WTC11 (cell line): ENCODE measurements at places on chromosomes 16 and 17. TPM values are rescaled to one million over a fixed set of nuclear protein-coding genes. Genes with fewer than 3 reads are reported as not detected.
A peak's percentile ranks its signal among the peaks of the same experiment; 100 is the strongest.

DNA sequence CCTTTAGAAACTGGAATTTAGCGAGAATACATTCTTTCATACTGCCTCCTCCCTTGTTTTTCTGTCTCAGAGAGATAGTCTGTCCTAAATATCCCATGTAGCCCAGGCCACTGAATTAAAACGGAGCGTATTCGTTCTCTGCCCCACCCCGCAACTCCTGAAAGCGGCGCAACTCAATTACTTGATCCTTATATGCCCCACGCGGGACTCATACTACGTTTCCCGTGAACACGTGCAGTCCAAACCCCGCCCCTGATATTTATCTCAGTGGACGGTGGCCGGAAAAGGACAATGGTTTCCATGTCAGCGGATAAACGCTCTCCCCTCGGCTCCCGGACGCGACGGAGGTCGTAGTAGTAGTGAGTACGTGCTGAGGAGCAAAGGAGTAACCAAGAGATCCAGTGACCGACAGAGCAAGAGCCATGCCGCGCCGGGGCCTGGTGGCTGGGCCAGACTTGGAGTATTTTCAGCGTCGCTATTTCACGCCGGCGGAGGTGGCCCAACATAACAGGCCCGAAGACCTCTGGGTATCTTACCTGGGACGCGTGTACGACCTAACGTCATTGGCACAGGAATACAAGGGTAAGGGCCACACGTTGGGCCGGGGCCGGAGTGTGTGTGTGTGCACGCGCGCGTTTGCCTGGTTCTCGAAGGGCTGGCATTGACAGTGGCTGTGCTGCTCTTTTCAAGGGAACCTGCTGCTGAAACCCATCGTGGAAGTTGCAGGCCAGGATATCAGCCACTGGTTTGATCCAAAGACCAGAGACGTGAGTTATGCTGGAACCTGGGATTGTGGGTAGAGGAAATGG lies at the start of gene CYB5D1:
Gene CYB5D1 (plus strand): TSS at position 291 of the 809 bp plus-strand sequence. CDS start 132 bp downstream, at position 423.
- peak; percentile 83 for DNase-seq

- DNase-seq: peak; percentile 30
Measured at GRCh38 chr17:72176951-72177660, 56.3 kb downstream of the SOX9 start.

DNA sequence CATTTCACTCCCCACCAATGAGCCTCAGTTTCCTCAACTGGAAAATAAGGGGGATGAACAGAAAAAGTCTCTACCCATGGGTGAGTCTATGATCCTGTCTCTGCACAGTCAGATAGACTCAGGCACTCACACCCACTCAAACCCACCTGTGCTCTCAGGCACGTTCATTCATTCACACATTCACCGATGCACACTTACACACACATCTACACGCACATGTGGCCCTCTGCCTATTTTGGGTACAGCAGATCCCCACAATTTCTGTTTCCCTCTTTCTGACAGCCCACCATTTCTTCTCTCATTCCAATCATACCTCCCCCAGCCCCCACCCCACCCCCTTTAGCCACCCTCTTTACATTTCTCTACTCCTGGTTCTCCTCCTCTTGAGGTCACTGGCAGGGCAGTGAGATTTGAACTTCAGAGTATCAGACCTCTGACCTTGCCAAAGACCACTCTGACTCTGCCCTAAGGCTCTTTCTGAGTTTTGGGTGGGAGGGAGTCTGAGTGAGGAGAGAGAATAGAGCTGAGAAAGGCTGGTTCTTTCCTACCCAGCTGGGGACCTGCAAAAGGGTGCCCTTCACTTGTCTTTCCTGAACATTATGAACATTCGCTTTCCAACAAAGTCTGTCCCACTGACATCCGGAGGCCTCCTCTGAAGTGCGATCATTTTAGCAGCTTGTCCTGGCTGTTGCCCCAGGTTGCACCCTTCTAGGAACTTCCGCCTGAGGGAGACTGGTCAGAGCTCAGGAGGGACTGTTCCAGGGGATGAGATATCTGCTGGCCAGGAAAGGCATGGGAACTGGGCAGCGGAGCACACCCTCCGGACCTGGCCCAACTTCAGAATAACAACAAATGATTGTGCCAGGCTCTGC lies 10.1 kb upstream of the COL1A1 start:
- no peak for DNase-seq

DNA sequence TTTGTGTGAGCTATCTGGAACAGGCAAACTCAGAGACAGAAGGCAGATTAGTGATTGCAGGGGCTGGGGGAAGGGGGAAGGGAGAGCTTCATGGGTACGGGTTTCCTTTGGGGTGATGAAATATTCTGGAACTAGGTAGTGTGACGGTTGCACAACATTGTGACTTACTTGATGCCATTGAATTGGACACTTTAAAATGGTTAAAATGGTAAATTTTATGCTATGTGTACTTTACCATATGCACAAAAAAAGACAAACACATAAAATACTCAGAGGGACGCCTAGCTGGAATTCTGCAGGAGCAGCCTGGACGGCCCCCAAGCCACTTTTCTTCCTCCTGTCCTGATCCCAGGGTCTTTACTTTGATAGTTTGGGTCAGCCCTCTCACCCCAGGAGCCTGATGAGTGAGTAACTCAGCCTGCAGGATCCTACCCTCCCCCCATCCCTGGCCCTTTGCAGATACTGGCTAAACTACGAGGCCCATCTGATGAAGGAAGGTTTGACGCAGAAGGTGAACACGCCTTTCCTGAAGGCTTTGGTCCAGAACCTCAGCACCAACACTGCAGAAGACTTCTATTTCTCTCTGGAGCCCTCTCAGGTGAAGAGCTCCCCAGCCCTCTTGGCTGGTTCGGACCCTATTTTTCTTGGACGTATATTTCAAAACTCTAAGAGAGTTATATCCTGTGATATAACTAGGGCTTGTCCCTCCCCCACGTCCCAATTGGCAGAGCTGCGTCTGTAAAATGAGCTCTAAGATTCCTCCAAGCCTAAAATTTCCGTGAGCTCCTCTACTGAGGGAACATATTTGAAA lies 7.8 kb downstream of the ADGRG3 start:
- DNase-seq: peak; percentile 62

- no peak for DNase-seq
Measured at GRCh38 chr17:82984751-82985427, 94.5 kb upstream of the METRNL start.

DNA sequence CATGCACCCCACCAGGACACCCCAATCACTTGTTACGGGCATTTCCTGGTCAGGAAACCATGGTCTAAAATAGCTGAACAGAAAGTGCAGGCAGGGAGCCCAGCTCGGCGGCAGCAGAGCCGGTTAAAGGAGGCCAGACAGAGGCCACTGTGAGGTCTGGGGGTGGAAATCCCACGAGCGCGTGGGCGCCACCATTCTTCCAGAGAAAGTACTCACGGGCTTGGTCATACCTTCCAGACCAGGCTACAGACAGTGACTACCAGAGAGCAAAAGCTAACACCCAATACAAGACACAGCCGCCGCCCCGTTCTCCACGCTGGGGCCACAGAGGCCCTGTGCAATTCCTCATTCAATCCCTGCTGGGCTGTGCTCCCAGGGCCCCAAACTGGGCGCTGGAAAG lies 11.9 kb downstream of the CEP131 start:
- DNase-seq: peak; percentile 44

Gene MLLT6
- 34.4 to 48.0 TPM (median 36.6 TPM) in 3 replicates for total RNA-seq

DNA sequence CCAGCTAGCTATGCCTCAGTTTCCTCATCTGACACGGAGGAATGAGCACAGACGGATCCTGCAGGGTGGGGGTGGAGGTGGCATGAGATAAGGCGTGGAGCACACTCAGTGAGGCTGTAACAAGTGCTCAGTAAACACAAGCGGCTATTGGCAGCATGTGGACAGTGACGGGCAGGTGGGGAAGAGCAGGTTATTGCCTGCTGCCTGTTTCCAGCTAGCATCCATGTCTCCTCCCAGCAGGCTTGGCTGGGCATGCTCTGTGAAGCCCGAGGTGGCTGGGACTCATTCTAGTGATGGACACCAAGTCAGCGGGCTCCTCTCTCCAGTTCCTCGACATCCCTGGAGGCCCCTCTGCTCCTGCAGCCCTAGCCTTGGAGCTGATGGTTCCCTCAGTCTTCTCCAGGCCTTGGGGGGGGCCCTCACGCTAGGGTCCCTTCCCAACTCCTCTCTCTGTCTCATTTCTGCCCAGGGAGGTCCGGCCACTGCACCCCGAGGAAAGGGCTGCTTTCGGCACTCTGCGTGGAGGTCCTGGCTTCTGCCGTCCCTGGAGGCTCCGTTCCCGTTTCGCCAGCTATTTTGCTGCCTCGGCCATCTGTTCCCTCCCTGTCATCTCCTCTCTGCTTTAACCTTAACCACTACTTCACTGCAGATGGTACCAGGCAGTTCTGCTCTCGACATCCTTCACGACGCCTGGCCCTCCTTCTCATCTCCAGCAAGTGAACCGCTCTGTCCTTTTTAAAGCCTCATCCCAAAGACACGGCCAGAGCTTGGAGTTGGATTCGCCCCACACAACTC lies 6.2 kb downstream of the RTN4RL1 start:
- no peak for DNase-seq

Gene KRT222
- total RNA-seq: 0.09 to 0.34 TPM (median 0.30 TPM) in 3 replicates

DNA sequence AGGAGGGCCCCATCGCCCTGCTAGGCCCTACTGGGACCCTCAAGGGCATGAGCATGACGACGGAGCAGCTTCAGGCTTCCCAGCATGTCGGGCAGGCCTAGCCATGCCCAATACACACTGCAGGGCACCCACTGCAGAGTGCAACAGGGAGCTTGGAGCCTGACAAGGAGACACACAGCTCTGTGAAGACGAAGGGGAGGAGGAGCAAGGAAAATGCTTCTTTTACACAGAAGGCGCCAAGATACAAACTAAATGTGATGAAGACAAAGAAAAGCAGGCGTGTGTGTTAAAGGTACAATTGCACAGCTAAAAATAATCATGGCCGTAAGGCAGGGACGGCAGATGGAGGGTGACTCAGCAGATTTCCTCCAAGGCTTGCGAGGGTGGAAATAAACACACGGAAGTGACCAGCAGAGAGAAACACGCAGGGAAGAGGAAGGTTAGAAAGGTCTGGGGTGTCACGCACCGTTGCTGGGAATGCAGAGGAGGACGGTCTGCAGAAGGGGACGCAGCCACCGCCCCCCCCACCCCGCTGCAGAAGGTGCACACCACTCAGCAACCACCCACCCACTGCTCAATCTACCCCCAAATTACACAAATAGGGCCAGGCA lies 108.5 kb downstream of the ZNF778 start:
- peak; percentile 10 for DNase-seq

- DNase-seq: no peak
Measured at GRCh38 chr17:13643180-13643579, 41.5 kb upstream of the HS3ST3A1 start.

Gene HS3ST2
- total RNA-seq: 0.32 to 0.61 TPM (median 0.37 TPM) in 3 replicates

GRCh38 chr16:70687102-70687511 lies 1.3 kb upstream of the MTSS2 start:
- no peak for DNase-seq

DNA sequence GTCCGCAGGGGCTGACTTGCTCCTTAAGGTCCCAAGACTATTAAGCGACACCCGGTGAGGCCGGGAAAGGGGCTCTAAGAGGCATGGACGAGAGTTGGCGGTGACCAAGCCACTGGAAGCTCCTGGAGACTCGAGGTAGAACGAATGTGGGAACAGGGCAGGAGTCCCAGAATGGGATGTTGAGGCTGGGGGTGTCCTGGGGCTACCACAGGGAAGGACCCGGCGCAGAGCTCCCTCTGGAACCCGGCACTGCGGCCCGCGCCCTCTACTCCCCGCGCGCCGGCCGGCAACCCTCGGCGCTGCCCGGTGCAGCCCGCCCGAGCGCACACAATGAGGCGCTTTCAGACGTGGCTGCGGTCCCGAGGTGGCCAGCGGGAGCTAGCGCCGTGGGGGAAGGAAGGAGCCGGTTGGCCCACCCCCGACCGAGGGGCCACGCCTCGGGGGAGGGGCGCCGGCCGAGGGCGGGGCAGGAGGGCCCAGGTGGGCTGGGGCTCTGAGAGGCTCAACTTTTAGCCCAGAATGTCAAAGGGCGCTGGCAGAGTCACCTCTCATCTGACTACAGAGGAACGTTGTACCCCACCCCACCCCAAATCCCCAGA lies at the start of gene CHST6:
Gene CHST6 (minus strand): TSS at position 366 of the 599 bp plus-strand sequence. CDS start 15,613 bp downstream, outside the sequence.
- peak; percentile 82 for DNase-seq

GRCh38 chr16:16041196-16041892 lies 91.9 kb downstream of the ABCC1 start:
- DNase-seq: peak; percentile 53

Gene CCL7
- not detected in 3 replicates for total RNA-seq

GRCh38 chr16:74249846-74250245 lies 46.8 kb upstream of the PSMD7 start:
- no peak for DNase-seq

Gene TBC1D26
- total RNA-seq: 2.2 to 3.6 TPM (median 3.5 TPM) in 3 replicates

Gene NT5C3B
- total RNA-seq: 58.1 to 62.9 TPM (median 59.4 TPM) in 3 replicates

DNA sequence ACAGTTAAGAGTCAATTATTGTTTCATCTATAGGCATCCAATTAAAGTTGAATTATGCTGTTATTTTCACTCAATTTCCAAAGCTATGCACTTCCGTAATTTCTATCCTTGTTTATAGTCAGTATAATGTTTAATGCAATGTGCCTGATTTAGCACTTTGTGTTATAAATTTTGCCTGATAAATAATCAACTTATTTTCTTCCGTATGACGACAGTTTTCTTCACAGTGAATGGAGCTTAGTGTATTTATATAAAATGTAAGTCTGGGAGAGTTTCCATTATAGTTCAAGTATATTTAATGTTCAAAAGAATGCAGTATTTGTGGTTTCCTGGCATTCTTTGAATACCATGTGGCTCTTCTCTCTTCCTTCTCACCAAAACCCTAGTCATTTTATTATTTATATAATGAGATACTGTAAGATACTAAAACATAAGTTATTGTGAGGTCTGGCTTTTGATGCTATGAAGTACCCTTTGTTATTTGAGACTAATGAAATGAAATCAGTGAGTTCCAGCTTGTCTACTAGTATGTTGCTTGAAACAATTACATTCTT lies 240.6 kb downstream of the PRKCA start:
- no peak for DNase-seq

Gene SPATA32
- 0.14 to 0.15 TPM in 2 of 3 replicates, not detected in the other for total RNA-seq

Gene TP53TG3
- not detected in 3 replicates for total RNA-seq
